ENCODE measurements at places on chromosomes 13 and 19. TPM values are rescaled to one million over a fixed set of nuclear protein-coding genes. Genes with fewer than 3 reads are reported as not detected.

ATXN8OS gene
- total RNA-seq: not detected

LYPD3 gene
- 0.22 TPM for total RNA-seq

SHD gene
- total RNA-seq: 0.62 TPM

PALM gene
- 67.3 TPM for total RNA-seq

DNA sequence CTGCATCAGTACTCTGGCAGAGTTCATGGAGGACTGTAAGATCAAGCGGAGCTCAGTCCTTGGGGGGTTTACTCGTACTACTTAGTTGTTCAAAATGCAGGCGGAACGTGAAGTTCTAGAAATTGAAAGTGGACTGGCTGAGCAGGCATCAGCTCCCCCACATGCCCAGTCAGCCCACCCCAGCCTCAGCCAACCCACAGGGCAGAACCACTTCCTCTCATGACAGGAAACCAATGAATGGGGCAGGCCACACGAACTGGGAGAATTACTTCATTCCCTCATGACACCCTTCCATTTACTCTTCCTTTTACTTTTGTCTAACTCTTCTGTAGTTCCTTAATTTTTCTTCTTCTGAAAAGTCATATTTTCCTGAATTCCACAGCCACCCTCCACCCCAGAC, 71.9 kb downstream of the FLT1 start:
- DNase-seq: no peak

DNA sequence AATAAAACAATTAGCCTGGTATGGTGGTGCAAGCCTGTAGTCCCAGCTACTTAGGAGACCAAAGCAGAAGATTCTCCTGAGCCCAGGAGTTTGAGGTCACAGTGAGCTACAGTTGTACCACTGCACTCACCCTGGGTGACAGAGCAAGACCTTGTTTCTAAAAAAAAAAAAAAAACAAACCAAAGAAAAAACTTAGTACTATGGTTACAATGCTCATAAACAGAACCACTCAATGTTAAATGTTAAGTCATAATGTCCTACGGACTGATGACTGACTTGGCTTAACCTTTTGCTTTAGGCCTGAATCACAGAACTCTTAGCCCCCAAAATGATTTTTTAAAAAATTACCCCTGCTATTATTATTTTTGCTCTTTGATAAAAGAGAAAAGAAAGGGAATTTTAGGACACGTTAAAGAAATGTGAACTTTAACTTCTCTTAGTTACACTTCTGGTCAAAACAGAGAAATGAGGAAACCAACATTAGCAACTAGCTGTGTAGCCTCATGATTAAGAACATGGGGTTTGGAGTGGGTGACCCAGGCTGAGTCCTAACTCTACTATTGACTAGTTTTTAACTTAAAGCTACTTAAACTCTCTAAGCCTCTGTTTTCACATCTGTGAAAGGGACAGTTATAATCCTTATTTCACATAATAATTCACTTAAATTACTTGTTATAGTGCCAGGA, 13.7 kb upstream of the ELF1 start:
- no peak for DNase-seq

DNA sequence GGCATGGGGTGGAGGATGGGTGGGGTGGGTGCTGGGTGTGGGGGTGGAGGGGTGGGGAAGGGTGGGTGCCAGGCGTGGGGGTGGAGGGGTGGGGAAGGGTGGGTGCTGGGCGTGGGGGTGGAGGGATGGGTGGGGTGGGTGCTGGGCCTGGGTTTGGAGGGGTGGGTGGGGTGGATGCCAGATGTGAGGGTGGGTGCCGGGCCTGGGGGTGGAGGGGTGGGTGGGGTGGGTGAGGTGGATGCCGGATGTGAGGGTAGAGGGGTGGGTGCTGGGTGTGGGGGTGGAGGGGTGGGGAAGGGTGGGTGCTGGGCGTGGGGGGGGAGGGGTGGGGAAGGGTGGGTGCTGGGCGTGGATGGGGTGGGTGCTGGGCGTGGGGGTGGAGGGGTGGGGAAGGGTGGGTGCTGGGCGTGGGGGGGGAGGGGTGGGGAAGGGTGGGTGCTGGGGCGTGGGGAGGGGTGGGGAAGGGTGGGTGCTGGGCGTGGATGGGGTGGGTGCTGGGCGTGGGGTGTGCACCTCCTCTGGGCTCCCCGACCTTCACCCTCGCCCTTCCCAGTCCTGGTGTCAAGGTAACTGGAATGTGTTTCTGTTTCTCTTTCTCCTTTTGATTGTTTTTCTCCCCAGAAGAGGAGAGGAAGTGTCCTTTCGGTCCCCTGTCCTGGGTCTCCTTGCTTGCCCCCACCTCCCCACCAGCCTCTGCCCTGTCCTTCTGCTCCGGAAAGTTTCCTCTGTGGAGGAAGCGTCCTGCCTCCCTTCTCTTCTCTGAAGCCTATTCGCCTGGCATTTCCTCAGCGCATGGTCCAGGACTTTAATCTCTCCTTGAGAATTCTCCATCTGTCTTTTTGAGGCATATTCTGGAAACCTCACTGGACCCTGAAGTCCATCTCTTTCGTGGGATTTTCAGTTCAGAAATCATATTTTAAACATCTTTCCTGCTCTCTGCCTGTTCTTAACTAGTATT, 22.9 kb upstream of the CFAP97D2 start:
- no peak for DNase-seq

- DNase-seq: no peak
These were observed 405.7 kb upstream of the SLC10A2 start for GRCh38 chr13:103471896-103472295.

DNA sequence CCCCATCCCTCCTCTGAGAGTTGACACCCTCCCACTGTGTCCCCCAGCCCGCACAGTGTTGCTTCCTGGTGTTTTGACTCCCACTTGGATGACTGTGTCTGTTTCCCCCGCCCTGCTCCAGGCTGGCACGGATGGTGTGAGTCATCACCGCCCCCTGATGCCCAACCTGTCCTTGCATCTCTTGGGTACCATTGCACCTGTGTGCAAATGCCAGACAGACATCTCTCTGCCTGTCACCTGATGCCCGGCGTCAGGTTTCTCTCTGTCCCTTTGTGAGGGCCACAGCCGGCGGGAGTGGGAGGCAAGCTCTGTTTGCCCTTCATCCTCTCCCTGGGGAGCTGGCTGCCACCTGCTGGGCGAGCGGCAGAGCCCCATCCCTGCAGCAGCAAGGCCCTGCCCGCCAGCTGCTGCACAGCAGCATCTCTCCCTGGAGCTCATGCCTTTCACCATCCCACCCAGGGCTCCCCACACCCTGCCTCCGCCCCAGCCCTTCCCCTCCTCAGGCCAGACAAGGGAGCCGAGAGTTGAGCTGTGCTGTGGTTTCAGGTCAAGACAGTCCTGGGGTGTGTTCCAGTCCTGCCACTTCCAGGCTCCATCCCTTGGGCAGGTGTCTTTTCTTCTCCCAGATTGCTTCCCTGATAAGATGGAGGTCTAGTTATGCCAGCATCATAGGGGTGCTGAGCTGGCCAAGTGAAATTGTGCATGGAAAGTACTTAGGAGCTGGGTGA, 29.7 kb downstream of the NKPD1 start:
- DNase-seq: no peak

DNA sequence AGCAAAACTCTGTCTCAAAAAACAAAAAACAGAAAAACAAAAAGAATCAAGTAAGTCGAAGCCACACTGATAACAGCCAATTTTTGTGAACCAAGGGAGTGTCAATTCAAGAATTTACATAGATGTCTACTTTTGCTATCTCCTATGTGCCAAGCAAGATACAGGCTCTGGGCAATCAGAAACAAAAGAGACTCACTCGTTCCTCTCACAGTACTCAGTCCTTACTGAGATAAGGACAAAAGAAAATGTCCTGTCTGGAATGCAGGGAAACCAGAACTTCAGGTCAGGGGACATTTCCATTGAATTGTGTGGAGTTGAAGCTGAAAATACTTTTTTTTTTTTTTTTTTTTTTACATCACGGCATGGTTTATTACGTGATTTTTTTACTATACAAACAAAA, 53.0 kb downstream of the NLRP12 start:
- no peak for DNase-seq

- DNase-seq: no peak
These were observed 88.4 kb upstream of the PCDH8 start for GRCh38 chr13:52936806-52937205.

DNA sequence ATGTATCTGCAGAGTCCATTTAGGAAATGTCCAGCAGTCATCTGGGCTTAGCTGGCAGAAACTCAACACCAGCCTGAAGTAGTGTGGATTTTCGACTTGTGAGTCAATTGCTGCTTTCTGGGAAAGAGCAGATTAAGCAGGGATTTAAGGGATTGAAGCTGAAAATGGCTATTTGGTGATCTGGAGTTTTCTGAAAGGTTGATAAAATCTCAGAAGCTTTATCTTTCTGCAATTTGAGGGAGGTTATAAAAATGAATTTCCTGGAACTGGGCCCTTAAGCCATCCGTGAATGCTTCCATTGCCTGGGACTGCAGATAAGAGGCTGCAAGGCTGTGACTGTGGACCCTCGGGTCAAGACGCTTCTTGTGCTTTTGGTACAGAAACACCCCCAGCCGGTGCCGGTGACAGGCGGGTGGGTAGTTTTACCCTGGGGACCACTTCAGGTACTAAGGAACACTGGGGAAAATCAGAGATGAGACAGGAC, 61.5 kb downstream of the COL4A1 start:
- DNase-seq: peak; percentile 60

DNA sequence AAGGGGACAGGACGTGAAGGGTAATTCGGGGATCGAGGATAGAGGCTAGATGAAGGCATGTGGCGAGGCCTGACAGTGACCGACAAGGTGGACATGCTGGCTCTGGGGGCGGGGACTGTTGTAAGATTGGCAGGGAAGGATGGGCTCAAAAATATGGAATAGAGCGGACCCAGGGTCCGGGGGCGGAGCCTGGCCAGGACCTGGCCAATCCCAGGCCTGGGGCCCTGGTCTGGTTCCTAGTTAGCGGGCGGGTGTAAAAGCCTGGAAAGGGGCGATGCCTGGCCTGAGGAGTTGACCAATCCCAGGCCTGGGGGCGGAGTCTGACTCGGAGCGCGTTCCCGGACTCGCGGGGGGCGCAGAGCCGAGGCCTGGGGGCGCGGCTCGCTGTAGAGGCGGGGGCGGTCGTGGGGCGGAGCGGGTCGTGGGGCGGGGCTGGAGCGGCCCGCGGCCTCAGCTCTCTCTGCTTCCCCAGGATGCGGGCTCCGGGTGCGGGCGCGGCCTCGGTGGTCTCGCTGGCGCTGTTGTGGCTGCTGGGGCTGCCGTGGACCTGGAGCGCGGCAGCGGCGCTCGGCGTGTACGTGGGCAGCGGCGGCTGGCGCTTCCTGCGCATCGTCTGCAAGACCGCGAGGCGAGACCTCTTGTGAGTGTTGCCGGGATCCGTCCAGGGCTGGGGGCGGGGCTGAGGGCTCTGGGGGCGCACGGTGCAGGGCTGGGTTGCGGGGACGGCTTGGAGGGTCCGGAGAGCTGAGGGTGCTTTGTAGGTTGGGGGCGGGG, at the start of gene SLC27A1:
SLC27A1 (plus strand) TSS at position 457 of the 774 bp plus-strand sequence; CDS start at position 474, 17 bp downstream.
- peak; percentile 95 for DNase-seq

DNA sequence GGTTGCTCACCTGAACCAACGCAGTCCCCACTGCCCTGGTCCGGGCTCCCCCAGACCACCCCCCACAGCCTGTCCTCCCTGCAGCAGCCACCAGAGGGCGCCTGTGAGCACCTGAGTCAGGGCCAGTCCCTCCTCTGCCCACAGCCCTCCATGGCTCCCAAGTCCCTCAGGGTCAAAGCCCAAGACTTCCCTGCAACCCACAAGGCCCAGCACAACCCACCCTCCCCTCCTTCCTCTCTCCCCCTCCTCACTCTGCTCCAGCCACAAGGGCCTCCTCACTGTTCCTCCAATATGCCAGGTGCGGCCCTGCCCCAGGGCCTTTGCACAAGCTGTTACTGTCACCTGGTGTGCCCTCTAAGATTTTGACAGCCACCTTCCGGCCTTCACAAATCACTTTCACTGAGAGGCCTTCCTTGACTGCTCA, 10.9 kb downstream of the GNA15 start:
- DNase-seq: no peak

- no peak for DNase-seq
These were observed 5.7 kb downstream of the LENG1 start for GRCh38 chr19:54153731-54154326.

GRCh38 chr19:10884274-10884673, 12.9 kb downstream of the CARM1 start:
- peak; percentile 43 for DNase-seq

DNA sequence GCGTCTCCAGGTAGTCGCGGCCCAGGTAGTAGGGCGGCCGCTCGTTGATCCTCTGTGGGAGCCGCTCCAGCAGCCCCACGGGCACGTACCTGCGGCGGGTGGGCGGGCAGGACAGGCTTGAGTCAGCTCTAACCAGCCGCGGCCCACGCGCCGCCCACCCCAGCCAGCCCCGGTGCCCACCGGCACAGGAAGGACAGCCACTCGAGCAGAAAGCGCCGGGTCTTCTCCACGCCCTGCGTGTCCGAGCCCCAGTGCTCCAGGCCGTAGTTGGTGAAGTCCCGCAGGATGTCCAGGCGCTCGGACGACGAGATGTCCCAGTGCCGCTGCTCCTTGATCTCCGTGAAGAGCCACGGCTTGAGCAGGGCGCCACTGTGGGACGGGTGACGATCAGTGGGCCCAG, 877 bp upstream of the PRR22 start:
- no peak for DNase-seq

DNA sequence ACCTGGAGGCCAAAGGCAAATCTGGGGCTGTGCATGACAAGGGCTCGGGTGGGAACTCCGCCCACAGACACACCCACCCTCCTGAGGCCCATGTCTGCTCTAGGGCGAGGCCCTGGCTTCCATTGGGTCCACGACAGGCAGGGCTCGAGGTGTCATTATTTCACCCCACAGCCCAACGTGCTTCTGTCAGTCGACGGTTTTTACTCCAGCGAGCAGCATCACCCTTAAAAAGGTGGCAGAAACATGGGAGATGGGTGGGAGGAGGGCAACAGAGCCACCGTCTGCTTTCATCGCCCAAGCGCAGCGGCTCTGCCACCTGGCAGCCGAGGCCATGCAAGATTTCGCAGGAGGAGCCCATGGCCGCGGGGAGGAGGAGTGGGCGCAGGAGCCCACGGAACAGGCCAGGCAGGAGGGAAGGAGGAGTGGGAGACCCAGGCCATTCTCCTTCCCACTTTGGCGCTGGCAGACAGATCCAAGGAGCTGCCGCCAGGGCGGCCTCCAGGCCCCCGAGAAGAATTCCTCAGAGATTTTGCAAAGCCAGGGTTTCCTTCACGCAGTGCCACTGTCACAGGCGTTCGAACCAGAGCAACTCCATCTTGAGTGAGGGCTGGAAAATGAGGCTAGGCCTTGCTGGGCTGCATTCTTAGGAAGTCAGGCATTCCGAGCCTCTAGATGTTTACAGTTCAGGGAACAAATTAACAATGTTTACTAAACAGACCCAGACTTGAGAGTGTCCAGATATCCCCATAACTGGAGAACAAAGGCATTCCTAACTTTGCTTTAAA, 49.3 kb upstream of the TUBGCP3 start:
- no peak for DNase-seq

GRCh38 chr19:35712567-35713505, 5.0 kb upstream of the KMT2B start:
- DNase-seq: no peak

Measured in astrocyte (in vitro differentiated cells and primary cell).